ENCODE measurements at places on chromosomes 3 and 15.

DNA sequence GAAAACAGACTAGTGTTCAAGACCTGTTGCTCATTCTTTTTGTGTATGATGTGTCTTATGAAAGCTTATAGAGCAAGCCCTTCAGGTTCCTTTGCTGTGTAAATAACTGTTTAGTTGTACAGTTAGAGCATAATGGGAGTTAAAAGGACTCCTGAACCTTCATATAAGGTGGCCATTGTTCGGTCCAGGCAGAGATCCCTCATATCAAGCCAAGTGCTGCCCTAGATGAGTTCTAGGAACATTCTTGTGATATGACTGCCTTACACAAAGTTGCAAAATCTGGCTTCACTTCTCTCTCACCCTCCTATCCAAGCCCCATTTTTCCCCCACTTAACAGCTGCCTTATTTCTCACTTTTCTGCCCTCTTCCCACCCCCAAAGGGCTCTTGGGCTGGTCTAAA lies 26.9 kb downstream of the GYG1 start:
- no peak for DNase-seq

DNA sequence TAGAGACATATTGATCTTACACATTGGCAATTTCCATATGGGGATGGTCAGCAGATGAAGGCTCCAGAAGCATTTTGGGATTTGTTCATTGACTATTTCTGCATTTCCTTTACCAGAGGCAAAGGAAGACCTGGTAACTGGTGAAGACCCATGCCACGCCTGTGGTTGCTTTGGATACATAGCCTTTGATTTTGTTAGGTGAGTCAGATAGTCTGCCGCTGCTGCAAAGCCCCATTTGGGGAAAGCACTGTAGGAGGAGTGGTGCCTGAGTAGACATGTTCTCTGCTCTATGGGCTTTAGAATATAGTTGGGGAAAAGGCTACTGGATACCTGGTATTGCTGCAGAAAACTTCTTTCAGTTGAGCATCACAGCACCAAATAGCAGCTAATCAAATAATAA lies 56.8 kb downstream of the TFG start:
- no peak for DNase-seq

DNA sequence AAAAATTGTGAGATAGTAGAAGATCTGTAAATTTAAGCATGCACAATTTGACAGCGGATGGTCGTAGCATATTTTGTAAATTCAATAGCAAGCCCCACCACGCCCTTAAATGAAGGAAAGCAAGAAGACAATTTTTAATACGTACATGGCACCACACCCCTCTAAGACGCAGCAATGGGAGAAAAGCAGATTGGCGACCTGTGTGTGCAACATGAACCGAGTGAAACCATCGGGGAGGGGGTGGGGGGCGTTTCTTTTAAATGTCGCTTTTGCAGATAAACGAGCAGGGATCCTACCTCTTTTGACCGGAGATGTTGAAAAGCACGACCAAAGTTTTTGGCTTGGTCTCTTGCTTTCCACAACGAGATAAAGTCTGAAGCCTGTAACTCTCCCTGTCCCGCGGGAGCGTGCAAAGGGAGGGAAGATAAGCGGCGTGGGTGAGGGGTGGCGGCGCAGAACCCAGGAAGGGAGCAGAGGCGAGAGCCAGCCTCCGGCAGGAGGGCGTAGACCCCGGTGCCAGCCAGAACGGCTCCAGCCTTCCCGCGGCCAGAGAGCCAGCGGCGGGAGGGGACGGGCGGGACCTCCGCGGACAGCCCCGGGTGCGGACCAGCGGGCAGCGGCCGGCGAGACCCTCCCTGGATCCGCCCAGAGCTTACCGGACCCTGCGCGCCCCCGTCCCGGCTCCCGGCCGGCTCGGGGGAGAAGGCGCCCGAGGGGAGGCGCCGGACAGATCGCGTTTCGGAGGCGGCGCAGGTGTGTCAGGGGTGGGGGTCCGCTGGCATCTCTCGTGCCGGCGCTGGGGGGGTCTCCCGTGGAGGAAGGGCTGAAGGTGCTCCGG lies at the start of gene CHL1:
Gene CHL1 (plus strand): TSS at position 453 of the 838 bp plus-strand sequence. CDS start 123,014 bp downstream, outside the sequence.
- DNase-seq, result no peak

DNA sequence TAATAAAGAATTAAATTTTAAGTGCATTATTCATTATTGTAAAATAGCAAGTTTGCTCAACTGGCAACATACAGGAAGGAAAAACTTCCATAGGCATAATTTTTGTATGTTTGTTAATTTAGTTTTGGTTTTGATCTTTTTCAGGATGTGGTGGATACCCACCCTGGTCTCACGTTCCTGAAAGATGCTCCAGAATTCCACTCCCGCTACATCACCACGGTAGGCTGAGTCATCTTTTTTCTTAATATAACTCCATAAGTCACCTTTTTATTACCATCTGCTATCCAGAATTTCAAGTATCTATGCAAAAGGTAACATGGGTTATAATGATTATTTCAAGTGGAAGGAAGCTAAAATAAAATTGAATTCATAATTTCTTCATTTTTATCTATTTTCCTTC lies 104.8 kb downstream of the PPP2R3A start:
- DNase-seq, result no peak

- no peak for DNase-seq
These were observed 25.8 kb downstream of the SCG3 start for GRCh38 chr15:51706926-51707608.

GRCh38 chr3:36877930-36878685 lies 66.7 kb downstream of the TRANK1 start:
- DNase-seq, result no peak

GRCh38 chr15:39181056-39181747 lies 399.7 kb upstream of the THBS1 start:
- DNase-seq, result no peak

DNA sequence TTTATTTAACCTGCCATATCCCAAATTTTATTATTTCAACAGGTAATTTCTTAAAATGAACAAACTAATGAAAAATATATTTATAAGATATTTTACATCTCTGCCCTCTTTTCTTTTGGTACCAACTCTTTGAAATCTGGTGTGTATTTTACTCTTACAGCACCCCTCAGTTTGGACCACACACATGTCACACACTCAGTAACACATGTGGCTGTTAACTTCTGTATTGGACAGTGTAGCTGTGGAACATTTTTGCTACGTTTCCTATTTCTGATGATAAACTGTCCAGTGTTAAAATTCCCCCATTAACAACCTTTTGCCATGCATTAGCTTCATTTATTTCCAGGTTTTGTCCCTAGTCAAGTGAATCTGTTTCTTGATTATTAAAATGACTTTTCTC lies 250.6 kb downstream of the NFKBIZ start:
- DNase-seq, result no peak

GRCh38 chr3:149090461-149090860 lies 4.1 kb upstream of the HLTF start:
- DNase-seq, result no peak

DNA sequence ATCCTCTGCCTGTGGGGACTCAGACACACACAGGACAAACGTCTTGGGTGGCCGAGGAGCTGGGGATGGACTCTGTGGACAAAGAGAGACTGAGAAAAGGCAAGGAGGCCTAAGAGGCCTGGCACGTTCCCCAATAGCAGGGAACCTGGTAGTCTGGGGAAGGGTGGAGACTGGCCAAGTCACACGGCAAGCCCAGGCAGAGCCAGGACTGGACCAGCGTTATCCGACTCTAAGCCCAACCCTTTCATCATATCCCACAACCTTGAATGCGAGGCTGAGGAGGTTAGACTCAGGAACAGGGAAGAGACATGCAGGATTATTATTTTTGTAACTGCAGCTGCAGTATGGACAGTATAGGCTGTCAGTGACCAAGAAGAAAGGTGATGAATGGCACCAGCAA lies 53.4 kb downstream of the SLC6A11 start:
- no peak for DNase-seq

GRCh38 chr3:73668391-73668790 lies 43.6 kb upstream of the PDZRN3 start:
- no peak for DNase-seq
